ENCODE measurements at places on chromosomes 3 and 15.

DNA sequence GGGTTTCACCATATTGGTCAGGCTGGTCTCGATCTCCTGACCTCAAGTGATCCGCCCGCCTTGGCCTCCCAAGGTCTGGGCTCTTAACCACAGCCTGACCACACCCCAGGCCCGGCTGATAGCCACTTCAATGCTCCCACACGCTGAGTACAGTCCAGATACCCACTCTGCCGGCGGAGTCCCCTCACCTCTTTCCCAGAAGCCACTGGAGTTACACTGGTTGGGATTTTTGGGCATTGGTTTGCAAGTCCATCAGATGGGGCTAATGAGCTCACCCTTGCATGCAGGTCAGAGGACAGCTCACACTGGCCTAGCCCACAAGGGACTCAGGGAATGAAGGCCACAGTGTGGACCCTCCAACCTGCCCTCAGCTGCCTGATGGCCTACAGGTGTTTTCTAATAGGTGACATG is 60.1 kb downstream of the IQSEC1 start:
- no peak for DNase-seq

DNA sequence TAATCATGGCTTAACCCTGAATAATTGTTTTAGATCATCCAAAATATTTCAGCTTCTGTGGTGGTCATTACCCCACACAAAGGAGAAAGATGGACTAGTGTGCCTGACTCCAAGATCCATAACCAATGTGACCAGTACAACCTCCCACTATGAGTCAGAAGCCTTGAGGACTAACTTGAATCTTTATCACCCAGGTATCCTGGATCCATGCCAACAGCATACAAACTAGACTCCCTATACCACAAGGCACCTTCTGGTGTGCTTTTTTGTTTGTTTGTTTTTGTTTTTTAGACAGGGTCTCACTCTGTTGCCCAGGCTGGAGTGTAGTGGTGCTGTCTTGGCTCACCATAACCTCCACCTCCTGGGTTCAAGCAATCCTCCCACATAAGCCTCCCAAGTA is 317.7 kb downstream of the VPS13C start:
- DNase-seq: no peak

DNA sequence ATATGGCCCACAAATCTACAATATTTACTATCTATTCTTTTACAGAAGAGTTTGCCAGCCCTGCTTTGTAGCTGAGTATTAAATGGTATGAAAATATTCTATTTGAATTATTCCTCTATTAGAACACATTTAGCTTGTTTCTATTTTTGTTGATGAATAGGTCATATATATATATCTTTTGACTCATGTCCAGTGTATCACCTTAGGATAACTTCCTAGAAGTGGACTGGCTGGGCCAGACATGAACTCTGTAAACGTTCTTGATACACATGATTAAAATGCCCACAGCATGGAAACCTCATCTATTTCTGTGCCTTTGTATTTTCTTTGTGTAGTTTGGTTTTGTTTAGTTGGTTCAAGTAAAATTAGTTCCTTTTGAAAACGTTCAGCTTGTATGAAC is 37.1 kb downstream of the DAZL start:
- DNase-seq: no peak

DNA sequence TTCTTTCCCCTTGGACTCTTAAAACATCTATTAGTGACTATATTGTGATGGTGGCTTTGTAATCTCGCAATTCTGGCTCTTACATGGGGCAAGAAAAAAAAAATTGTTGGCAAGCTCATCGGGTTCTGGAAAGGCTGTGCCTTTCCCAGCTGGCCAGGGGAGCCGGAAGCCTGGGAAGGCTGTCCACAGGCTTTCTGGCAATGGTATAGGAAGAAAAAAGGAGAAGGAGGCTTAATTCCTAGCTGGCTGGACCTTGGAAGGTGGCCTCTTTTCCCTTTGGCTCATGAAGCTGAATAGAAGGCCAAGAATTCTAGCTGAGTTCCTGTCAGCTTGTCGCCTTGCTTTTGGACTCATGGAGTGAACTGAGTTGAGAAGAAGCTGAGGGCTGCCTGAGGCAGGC is 243.5 kb upstream of the SEMA6D start:
- DNase-seq: no peak

- no peak for DNase-seq
Measured at GRCh38 chr15:85496551-85497171, 116.3 kb downstream of the AKAP13 start.

- no peak for DNase-seq
Measured at GRCh38 chr3:39907981-39908380, 98.6 kb downstream of the MYRIP start.

DNA sequence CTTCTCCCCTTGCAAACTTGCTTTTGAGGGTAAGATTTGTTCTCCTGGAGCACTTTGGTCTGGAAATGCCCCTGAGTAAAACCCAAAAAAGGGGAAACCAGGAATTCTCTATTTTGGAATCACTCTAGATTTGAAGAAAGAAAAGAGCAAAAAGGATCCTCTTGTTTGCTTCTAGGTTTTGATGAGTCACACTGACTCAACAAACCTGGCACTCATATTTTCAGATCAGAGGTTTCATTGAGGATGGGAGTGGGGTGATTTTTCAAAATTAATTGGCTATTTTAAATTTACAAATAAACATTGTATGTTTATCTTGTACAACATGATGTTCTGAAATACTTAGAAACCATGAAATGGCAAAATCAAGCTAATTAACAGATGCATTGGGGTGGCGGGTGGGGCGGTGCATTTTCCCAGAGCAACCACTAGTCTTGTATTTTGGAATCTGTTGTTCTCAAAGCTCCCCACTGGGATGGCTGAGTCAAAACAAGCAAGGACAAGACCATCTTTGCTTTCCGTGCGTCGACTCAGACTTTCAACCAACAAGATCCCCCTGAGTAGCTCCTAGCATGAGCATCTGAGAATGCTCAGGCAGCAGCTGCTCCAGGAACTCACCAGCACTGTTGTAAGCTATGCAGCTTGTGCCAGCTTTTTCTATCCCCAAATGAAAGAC is 451.4 kb downstream of the WDR72 start:
- no peak for DNase-seq

- DNase-seq: no peak
Measured at GRCh38 chr3:45864760-45865519, 21.4 kb upstream of the CCR9 start.

DNA sequence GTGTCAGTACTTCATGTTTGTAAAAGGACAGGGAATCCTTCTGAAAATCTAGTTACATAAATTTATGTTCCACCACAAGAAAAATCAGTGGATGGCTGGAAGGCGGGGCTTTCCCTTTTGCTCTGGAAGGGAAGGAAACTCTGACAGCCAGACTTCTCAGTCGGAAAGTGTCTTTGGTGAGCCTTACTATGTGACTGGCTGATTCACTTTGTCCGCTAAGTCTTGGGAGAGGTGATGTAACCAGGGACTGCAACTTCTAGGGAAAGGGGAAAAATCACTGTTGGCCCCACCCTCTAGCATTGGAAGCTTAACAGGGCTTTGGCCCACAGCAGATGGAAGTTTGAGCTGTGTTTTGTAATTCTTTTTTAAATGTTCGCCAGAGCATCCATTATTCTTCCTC is 281.4 kb upstream of the CTDSPL start:
- DNase-seq: no peak

DNA sequence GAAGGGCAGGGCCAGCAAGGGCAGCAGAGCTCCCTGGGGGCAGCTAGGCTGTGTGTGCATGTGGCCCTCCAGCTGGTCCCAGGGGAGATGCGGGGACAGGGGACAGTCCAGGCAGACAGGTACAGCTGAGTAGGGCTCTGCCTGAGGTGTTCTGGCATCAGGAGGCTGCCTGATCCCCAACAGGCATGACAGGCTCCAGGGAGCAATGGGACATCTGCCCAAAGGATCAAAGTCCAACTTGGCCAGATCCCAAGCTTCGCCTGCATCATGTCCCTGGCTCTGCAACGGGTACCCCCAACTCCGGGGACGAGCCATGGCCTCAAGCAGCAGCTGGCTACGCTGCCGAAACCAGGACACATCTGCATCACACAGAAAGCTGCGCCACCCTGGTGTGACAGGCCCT is 21.8 kb downstream of the ATRIP start:
- DNase-seq: no peak

- DNase-seq: peak; percentile 36
Measured at GRCh38 chr15:73389971-73390544, 21.3 kb upstream of the HCN4 start.

GRCh38 chr3:61729038-61729634 is 167.8 kb downstream of the PTPRG start:
- no peak for DNase-seq

DNA sequence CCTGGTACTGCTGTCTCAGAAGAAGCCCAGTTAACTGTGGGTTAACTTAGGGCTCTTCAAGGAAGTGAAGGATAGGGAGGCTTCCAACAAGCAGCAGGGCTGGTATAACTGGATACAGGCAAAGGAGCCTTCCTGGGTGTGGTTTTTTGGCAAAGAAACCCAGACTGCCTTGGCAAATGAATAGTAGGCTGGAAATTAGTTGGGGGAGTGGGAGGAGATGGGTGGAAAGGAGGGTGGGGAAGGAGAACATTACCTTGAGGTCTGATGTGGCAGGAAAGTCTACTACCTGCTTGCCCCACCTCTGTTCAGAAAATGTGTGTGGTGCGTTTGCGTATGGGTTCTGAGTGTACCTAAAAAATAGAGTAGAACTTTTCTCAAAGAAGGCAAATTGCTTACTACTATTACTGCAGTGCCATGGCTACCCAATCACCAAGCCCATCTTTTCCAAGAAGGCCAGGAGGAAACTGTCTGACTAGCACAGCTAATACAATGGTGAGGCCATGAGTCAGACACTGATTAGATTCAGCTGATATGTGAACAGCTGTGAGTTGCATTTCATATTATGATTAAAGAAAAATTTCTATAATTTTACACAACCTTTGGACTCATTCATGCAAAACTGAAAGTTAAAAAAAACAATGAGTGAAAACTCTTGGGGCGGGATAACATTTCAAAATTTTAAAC is 55.2 kb downstream of the SPTSSB start:
- peak; percentile 36 for DNase-seq

- no peak for DNase-seq
Measured at GRCh38 chr3:97662762-97663161, 101.8 kb upstream of the ARL6 start.

DNA sequence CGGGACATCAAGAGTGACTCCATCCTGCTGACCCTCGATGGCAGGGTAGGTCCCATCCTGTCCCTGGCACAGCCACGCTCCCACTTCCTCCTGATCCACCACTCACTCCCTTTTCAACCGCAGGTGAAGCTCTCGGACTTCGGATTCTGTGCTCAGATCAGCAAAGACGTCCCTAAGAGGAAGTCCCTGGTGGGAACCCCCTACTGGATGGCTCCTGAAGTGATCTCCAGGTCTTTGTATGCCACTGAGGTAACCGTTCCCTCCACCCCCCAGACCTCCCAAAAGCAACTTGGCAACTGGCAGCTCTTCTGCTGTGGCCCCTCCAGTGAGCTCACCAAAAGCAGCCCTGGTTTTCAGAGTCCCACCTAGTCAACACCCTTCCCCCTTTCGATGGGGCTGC is 9.4 kb downstream of the ANKRD63 start:
- DNase-seq: no peak

- peak; percentile 52 for DNase-seq
Measured at GRCh38 chr3:171799501-171799900, 10.8 kb downstream of the PLD1 start.

DNA sequence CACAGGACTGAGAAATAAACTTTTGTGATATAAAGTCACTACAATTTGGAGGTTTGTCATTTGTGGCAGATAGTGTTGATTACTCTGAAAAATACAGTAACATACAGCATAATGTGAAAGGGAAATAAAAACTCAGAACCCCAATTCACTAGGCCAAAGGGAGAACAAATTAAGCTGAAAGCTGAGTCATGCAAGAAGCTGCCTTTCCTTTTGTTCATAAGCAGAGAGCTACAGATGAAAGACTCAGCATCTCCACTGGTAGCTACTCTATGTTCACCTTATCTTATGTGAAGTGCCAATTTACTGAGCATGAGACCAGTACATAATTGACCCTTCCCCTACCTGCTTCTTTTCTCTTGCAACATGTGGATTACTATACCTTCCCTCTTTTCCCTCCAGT is 19.3 kb upstream of the SLTM start:
- DNase-seq: peak; percentile 47

- no peak for DNase-seq
Measured at GRCh38 chr15:93664213-93664956, 567.0 kb upstream of the MCTP2 start.

GRCh38 chr3:182226995-182227394 is 515.3 kb downstream of the SOX2 start:
- no peak for DNase-seq

- DNase-seq: no peak
Measured at GRCh38 chr15:41975669-41976068, 3.3 kb upstream of the EHD4 start.

- DNase-seq: peak; percentile 24
Measured at GRCh38 chr3:51967384-51968169, at the start of gene PCBP4. Gene PCBP4, minus strand, starts transcription at chr3:51967454. Its CDS starts 6,214 bp downstream, at chr3:51961240.

- DNase-seq: peak; percentile 77
Measured at GRCh38 chr15:79595995-79596622, 164.0 kb downstream of the MINAR1 start.

- DNase-seq: peak; percentile 78
Measured at GRCh38 chr3:24510030-24510648, 15.5 kb upstream of the THRB start.

DNA sequence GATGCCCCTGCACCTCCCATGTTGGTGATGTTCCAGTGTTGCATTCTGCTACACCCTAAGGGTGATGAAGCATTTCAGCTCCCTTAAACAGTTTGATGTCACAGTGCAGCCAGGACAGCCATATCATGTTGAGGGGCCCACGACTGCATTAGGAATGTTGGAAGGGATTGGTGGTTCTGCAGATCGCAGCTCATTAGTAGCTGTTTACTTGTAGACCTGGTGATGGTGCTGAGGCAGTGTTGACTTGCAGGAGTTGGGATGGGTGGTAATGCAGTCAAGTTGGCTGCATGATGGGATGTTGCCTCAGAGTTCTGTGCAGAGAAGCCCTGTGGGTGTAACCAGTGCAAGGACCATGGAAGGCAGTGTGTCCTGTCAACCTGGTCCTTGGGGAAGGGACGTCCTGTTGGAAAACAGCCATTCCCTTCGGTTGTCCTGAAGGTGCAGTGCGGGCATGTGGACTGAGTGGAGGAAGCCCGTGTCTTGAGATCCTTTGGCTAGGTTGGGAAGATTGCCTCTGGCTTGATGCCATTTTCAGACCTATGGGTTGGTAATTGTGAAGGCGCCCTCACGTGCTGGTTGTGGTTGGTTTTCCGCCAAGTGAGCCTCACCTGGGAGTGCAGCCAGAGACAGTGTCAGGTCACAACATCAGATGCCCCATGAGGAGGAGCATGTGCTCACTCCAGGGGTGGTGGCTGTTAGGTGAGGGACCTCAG is 100.7 kb downstream of the SNRPN start:
- no peak for DNase-seq

DNA sequence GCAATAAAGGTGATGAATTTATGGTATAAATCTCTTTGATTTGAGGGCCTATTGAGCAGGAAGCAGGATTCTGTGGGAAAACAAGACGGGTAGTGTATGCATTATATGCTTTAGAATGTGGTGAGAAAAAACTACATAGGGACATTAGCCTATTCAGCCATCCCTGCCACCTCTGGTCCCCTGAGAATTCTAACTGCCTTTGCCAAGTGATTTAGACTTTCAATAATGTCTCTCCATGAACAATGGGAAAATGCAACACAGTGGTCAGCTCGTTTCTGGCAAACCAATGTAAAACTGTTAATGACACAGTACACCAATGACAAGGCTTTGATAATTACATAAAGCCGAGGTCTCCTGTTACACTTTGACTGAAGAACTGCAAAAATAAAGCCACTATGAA is 314.7 kb upstream of the CNTN4 start:
- no peak for DNase-seq

- DNase-seq: no peak
Measured at GRCh38 chr3:101876142-101876541, 26.8 kb downstream of the NFKBIZ start.

All from iris pigment epithelial cell (primary cell).